ENCODE measurements at places on chromosomes 5 and 9. TPM values are rescaled to one million over a fixed set of nuclear protein-coding genes. Genes with fewer than 3 reads are reported as not detected.

Gene HACD4
- 0.36 TPM for total RNA-seq

Gene FRRS1L
- not detected for total RNA-seq

Gene NREP
- total RNA-seq: 49.4 TPM

Gene CCL28
- 2.9 TPM for total RNA-seq

Gene ZFR
- 61.2 TPM for total RNA-seq

Gene NR5A1
- not detected for total RNA-seq

Gene PTPN3
- total RNA-seq: 3.1 TPM

Gene PPP3R2
- not detected for total RNA-seq

Gene OTULINL
- total RNA-seq: not detected

Gene TMC1
- total RNA-seq: not detected

Gene LCN9
- not detected for total RNA-seq

Gene PLEKHG4B
- total RNA-seq: not detected

Measured in cardiac atrium fibroblast (primary cell).